ENCODE measurements at places on chromosomes 7 and 10.

GRCh38 chr7:29565224-29565630 lies 1.6 kb downstream of the PRR15 start:
- no peak for DNase-seq

DNA sequence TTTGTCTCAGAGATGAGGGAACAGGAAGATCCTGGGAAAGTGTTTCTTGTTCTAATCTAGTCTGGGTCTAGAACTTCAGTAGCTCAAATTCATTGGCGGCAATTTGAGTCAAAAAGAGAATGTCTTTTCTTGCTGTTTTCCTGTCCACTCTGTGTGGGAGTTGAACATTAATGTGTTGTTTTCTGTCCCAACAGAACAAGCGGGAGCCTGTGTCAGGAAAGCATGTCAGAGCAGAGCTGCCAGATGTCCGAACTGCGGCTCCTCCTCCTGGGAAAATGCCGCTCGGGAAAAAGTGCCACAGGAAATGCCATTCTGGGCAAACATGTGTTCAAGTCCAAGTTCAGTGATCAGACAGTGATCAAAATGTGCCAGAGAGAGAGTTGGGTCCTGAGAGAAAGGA lies 16.0 kb downstream of the GIMAP8 start:
- no peak for DNase-seq

DNA sequence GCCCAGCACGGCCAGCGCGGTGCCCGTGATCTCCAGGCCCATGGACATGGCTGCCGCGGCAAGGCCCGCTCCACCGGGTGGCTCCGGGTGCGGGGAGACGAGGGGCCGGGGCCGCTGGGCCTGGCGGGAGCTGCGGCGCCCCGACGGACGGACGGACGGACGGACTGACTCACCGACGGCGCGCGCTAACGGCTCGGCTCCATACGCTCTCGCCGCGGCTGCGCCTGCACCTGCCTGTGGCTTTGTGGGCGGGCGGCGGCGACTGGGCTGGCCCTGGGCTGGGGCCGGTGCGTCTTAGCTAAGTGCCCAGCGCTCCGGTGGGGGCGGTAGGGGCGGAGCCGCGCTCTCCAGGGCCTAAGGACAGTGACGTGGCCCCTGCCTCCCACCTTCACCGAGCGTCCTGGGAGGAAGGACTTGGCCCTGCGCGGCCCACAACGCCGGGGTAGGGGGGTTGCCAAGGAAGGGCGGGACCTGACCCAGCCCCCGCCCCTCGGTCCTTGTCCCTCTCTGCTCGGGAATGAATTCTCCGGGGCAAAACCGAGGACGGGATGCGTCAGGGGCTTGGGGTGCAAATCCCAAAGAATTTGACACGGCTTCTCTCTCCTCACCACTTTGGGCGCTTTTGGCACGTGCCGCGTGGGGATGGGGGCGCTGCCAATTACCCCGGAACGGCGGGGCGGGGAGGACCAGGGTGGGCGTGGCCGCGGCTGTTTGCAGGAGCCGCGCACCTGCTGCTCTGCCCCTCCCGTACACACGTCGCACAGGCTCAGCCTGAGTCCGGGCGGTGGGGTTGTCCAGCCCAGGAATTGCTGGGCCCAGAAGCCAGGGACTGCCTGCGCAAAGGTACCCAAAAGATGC lies at the start of gene CLDN3:
CLDN3 (minus strand) TSS at position 269 of the 858 bp plus-strand sequence; CDS start at position 48, 221 bp downstream.
- DNase-seq = peak; percentile 84

DNA sequence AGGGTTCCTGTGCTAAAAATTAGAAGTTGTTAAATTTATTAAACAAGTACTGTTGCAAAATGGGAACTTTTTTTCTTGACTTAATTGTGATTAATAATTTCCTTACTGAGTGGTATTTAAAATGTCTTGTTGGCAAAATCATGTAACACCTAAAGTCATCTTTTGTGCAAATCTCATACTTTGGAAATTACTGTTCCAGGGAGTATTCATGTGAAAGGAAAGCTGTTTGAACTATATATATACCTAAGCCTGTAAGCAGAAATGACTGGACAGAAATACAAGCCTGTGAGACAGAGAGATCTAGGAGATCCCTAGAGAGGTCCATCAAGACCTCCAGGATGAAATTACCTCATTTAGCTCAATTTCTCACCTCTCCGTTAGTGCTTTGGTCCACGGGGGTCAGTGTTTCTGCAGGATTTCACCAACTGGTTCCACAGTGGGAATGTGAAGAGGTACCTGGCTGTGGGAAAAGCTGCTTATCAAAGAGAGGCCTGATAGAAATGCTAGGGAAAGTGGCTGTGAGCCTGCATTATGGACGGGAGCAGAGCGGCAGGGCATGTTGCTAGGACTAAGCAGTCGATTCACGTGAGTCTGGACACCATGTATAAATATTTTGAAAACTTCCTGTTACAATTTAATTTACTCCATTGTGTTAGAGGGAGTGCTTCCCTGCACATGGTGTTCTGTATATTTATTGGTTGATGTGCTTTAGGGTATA lies 7.9 kb downstream of the LUC7L2 start:
- DNase-seq = no peak

- no peak for DNase-seq
Observed at GRCh38 chr10:33459602-33460001, 125.1 kb upstream of the NRP1 start.

GRCh38 chr7:44727937-44728262 lies 20.7 kb upstream of the ZMIZ2 start:
- DNase-seq = no peak

GRCh38 chr10:124670849-124671248 lies 73.3 kb downstream of the FAM53B start:
- peak; percentile 5 for DNase-seq

- DNase-seq = peak; percentile 34
Observed at GRCh38 chr10:31749301-31749700, 179.3 kb downstream of the ARHGAP12 start.

DNA sequence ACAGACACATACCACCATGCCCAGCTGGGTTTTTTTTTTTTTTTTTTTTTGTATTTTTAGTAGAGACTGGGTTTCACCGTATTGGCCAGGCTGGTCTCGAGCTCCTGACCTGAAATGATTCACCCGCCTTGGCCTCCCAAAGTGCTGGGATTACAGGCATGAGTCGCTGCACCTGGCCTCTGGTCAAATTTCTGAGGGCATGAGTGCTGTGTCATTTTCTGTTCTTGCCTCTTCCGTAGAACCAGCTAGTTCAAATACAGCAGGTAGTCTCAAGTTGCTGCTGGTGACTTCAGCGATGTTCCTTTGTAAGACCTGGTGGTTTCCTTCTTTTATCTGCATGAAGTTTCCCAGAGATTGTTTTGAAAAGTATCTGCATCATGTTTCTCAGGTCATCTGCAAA lies 134.8 kb upstream of the SHH start:
- no peak for DNase-seq

GRCh38 chr10:88916231-88916630 lies 36.2 kb downstream of the STAMBPL1 start:
- no peak for DNase-seq

DNA sequence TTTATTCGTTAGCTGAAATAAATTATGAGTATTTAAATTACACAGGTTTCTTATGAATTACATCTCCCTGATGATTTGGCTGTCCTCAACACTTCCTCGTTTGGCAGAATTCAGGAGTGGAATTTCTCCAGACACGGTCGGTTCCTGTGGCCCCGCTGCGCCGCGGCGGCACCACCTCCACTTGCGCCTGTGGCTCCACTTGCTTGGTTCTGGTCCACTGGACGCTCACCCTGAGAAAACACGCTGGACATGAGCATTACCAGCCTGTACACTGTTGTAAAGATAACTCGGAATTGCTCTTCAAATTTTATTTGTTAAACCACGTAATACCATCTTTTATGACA lies 85.3 kb downstream of the ZNF33B start:
- no peak for DNase-seq

DNA sequence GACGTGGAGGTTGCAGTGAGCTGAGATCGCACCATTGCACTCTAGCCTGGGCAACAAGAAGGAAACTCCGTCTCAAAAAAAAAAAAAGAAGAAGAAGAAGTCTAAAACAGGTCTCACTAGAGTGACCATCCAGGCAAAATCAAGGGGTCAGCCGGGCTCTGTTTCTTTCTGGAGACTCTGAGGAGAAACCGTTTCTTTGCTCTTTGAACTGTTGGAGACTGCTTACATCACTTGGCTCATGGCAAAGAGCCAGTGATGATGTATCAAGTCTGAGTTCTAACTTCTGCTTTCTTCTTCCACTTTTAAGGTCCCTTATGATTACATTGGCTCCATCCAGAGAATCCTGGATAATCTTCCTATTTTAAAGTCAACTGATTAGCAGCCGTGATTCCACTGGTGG lies 306.8 kb downstream of the WDR11 start:
- DNase-seq = no peak

DNA sequence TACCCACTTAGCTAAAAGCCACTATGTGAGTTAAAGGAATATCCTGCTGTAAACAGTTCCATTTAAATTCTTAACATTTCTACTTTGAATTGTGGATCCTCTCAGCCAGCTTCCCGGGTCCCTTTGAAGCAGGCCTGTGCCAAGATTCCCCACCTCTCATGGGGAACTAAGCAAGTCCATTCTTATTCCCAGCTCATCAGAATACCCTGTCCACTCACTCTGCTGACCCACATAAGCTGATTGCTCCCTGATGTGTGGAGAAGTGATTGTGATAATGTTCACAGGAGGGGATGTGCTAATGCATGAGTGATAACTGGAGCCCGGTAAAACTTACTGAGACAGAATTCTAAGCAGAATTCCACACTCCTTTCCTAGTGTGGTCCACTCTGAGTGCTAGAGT lies 709.7 kb downstream of the CNTNAP2 start:
- no peak for DNase-seq

DNA sequence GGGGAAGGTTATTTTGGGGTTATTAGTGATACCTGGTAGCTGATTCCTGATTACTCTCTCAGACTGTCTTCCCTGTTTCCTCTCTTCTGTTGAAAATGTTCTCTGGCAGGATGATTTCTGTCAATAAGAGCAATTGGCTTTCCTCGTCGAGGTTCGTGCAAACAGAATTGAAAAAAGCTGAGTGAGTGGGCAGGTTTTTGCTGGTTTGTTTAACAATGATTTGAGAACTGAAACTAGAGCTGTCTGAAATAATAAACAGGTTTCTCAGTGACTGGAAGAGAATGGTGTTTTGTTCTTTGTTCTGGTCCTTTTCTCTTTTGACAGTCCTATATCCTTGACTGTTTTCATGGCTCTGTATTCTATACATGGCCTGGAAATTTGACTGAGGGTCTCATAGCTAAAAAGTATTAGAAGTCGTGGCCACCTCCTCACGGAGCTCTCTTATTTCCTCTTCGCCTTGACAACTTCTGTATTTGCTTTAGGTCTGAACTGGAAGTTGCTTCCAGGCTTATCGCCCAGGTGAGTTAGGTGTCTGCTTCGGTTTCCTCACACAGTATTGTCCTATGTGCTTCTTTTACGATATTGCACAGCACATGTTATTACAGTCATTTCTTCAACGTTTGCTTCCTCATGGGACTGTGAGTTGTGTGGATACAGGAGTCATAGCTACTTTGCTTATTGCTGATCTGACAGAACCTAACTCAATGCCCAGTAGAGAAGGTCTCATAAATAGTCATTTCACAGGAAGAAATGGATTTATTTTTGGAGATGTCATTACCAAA lies 403.6 kb downstream of the NRG3 start:
- no peak for DNase-seq

DNA sequence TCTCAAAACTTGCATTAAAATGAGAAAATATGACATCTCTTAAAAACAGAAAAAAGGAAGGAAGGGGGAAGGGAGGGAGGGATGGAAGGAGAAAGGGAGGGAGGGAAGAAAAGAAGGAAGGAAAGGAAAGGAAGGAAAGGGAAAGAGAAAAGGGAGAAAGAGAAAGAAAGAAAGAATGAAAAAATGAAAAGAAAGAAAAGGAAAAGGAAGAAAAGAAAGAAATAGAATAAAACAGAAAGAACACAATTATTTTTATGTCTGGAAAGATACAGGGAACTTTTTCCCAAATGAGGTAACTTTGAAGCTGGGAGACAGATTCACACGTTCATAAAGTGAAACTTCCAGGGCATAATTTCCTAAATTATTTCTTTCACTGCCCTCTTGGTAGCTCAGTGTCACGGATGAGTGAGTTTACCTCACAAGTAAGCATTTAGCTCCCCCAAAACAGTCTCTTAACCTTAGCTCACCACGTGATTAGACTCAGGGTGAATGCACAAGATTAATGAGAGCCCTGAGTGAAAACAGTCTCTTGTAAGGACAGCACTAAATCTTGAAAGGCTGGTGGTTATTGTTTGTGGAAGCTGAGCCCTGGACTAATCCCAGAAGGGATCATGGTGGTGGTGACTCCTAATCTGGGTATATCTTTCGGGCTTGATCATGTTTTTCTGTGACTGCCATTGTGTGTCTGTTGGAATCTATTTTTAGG lies 74.1 kb upstream of the HDAC9 start:
- DNase-seq = peak; percentile 13

DNA sequence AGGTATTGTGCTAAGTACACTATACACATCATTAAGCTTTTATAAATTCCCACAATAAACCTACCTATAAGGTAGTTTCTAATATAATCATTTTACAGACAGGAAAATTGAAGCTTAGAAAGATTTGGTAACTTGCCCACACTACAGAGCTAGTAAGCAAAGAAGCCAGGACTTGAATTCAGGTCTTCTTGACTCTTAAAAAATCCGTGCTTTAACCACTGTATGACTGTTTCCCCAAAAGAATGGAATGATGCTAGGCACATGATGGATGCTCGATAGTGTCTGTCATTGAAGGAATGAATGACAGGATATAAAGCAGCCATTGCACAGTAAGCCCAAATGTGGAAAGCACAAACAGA lies 26.6 kb downstream of the ZNF800 start:
- DNase-seq = no peak

GRCh38 chr10:27413831-27414348 lies 90.2 kb upstream of the RAB18 start:
- no peak for DNase-seq

GRCh38 chr10:106566873-106567272 lies 597.6 kb downstream of the SORCS1 start:
- no peak for DNase-seq

DNA sequence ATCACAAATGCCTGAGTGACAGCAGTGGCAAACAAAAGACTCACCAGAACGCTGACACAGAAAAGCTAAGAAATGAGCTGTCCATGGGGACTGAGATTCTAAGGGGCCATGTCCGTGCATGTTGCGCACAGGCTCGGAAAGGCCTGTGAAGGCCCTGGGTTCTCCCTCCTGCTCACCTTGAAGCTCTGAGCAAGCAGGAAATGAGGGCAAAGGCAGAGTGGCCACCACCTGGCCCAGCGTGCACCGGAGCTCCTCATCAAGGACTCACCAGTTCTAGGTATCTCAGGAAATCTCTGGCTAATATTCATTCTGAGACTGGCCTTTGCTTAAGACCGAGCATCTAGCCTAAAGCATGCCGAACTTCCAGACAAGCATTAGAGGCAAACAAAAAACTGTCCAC lies 52.7 kb downstream of the MAD1L1 start:
- no peak for DNase-seq

DNA sequence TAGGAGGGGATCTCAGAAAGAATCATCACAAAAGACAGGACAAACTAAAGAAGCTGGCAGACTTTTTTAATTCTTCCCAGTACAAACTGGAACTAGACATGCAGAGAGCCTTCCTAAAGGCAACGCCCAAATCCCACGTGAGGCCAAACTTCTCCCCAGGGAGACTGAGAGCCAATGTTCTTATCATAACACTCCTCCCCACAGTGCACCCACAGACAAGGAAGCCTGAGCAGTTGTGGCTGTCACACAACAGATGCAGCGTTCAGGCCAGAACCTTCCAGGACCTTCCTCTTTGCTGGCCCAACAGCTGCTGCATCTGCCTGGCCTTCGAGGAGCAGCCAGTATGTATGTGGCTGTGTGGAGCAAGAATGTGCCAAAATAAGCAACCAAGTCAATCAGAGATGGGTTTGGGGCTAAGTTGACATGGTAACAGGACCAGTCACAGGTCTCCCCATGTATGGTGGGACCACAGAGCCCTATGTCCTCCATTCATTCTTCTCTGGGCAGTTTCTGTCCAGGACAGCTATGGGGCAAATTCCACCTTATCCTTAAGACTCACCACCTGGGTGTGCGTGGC lies 34.9 kb downstream of the SRPK2 start:
- DNase-seq = no peak

All from NCI-H524 (cell line).